Panc1 (cell line): ENCODE measurements at places on chromosomes 3 and 15. TPM values are rescaled to one million over a fixed set of nuclear protein-coding genes. Genes with fewer than 3 reads are reported as not detected.

The GOLGA8H gene
- 1.5 TPM for total RNA-seq

The RASL12 gene
- total RNA-seq = 0.67 TPM

The METTL6 gene
- total RNA-seq = 16.5 TPM

The SAMMSON gene
- not detected for total RNA-seq

The TAGLN3 gene
- total RNA-seq = not detected

The TM6SF1 gene
- total RNA-seq = 0.69 TPM

The TTLL13 gene
- 0.39 TPM for total RNA-seq

The FGF7 gene
- not detected for total RNA-seq

The TM4SF4 gene
- total RNA-seq = 0.46 TPM

The C15orf62 gene
- total RNA-seq = 0.33 TPM

The CFAP20DC gene
- 4.0 TPM for total RNA-seq

The CRYGS gene
- 2.8 TPM for total RNA-seq

The VGLL3 gene
- 0.15 TPM for total RNA-seq

The GUCA1C gene
- total RNA-seq = not detected

The C3orf85 gene
- not detected for total RNA-seq

The PLSCR5 gene
- not detected for total RNA-seq

The NEK10 gene
- total RNA-seq = 5.7 TPM

The ZNF860 gene
- total RNA-seq = 8.9 TPM

The BOC gene
- 0.33 TPM for total RNA-seq

The TGM4 gene
- total RNA-seq = 0.46 TPM

The LRRC28 gene
- total RNA-seq = 39.3 TPM

The HSPBAP1 gene
- total RNA-seq = 10.8 TPM

The BCL2A1 gene
- total RNA-seq = 4.7 TPM

The A4GNT gene
- not detected for total RNA-seq

The MFSD1 gene
- 50.7 TPM for total RNA-seq
